ENCODE measurements at places on chromosomes 12 and 14.

DNA sequence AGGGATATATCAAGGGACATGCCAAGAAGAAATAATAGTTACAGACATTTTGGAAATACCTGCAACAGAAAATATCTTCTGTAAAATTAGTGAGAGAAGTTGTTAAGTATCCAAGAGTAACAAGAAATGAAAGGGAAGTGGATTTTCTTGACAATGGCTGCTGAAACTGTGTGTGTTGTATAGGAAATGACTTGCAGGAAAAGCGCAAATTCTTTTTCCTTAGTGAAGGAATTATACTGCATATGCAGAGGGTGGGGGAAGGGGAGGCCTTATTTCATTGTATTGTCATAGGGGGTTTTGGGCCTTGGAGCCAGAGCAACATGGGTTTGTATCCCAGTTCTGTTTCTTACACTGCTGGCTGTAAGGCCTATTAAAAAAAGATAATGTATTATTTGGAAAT lies 84.4 kb upstream of the DDHD1 start:
- no peak for DNase-seq

DNA sequence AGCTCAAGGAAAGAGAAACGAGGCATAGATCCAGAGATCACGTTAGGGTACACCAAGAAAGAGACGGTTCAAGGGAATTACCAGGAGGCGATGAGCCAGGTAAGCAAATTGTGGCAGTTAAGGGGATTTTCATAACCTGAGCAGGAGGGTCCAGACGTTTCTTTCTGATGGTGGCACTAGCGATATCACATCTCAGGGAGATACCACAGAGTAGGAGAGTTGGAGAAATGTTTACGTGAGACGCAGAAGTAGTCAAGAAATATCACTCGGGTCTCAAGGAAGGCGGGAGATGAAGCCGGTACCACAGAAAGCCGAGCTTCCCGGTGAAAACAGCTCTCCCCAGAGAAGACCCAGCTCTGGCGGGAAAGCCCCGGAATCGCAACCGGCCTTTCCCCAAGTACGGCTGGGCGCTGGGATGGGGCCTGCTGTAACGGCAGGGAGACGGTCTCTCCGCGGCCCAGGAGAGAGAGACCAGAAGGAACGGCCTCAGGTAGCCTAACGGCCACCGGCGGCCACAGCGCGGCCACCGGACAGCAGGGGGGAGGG lies 485 bp downstream of the SENP1 start:
- peak; percentile 15 for DNase-seq

GRCh38 chr12:131692431-131692830 lies 18.5 kb upstream of the SFSWAP start:
- no peak for DNase-seq

GRCh38 chr14:58275527-58276190 lies 22.7 kb upstream of the ARID4A start:
- no peak for DNase-seq

- no peak for DNase-seq
Observed at GRCh38 chr12:7602277-7602676, 63.4 kb downstream of the APOBEC1 start.

DNA sequence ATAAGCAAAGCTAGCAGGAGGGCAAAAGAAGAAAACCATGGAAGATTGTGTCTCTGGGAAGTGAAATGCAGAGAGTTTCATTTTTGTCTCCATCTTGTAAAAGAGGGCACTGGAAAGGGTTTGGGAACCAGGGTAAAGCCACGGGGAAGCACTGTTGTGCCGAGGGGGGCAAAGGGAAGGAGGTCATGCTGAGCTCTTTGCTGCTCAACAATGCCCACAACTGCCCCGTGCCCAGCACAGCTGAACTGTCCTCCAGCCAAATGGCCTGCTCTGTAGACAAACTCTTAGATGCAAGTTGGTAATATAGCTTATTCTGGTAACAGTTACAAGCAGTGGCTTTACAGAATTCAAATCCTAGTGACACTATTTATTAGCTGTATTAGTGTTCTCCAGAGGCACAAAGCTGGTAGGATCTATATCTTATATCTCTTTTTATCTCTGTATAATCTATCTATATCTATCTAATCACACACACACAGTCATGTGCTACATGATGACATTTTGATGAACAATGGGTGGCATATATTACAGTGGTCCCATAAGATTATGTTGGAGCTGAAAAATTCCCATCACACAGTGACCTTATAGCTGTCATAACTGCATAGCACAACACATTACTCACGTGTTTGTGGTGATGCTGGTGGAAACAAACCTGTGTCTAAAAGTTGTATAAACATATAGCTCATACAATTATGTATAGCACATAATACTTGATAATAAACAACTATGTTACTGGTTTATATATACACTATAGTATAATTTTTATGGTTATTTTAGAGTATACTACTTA lies 203.4 kb upstream of the DDHD1 start:
- DNase-seq = no peak

- peak; percentile 52 for DNase-seq
Observed at GRCh38 chr12:121955258-121956237, 37.2 kb downstream of the CFAP251 start.
